ENCODE measurements at places on chromosomes 11 and 22. TPM values are rescaled to one million over a fixed set of nuclear protein-coding genes. Genes with fewer than 3 reads are reported as not detected.

DNA sequence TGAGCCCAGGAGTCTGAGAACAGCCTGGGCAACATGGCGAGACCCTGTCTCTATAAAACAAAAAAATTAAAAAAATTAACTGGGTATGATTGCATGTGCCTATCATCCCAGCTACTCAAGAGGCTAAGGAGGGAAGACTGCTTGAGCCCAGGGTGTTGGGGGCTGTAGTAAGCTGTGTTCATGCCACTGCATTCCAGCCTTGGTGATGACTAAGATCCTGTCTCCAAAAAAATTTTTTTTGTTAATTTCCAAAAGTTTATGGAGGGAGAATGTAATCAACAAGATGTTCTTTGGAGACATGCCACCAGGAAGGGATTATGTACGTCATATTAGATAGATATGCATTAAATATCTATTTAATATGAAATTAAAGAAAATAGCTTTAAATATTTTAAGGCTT lies 267.5 kb downstream of the SBF2 start:
- DNase-seq, result no peak

GRCh38 chr11:33598426-33599069 lies 102.1 kb downstream of the C11orf91 start:
- DNase-seq, result no peak

DNA sequence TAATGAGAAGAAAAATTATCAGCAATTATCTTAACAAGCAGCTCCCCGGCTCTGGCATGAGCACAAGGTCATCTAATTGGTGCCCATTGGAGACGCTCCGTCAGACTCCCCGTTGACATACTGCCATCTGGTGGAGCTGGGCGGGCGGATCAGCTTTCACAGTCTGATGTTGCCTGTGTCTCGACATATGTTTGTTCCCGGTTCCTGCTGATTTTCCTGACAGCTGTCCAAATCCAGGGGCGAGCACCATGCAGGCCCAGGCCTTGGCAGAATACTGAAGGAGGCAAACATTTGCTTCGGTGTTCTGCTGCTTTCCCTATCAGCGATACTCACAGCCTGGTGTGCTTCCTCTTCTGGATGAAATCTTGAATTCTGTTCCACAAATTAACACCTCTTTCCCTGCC lies 43.8 kb upstream of the BARX2 start:
- peak; percentile 81 for DNase-seq

- DNase-seq, result no peak
Observed at GRCh38 chr11:103537904-103538502, 428.8 kb downstream of the DYNC2H1 start.

- no peak for DNase-seq
Observed at GRCh38 chr11:46913484-46913883, 4.9 kb downstream of the LRP4 start.

DNA sequence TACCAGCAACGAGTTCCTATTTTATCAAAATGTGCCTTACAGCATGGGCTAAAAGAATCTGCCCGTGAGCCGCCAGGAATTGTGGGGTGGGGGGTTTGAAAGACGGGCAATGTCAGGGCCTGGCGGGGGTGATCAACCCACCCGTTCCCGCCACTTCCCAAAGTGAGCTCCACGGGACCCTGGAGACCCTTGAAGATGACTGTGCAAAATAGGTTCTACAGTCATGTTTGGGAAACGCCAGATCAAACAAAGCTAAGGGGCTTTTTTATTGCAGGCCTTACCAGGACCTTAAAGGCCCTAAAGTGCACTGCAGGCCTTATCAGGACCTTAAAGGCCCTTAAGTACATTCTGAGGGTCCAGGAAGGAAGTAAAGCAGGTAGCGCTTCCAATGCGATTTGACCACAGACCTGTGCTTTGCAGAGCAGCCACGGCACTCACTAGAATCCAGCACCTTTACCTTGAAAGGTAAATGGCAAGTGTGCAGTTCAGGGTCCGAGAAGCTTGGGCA lies 404.1 kb downstream of the SHANK2 start:
- no peak for DNase-seq

DNA sequence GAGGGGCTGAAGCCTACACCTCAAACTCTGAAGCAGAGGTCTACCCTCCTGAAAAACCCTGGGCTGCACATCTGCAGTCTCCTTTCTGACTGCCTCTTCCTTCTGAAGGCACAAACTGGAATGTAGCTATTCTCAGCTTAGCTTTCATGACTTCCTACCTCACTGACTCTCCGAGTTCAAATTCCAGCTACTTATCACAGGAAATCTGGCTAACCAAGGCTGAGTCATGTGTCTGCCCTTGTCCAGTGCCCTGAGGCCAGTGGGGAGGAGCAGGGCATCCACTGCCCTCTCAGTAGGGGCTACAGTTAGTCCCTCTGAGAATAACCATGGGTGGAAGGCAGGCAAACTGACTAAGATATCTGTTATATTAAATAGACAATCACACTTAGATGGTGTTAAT lies 29.2 kb downstream of the PDGFD start:
- DNase-seq, result no peak

DNA sequence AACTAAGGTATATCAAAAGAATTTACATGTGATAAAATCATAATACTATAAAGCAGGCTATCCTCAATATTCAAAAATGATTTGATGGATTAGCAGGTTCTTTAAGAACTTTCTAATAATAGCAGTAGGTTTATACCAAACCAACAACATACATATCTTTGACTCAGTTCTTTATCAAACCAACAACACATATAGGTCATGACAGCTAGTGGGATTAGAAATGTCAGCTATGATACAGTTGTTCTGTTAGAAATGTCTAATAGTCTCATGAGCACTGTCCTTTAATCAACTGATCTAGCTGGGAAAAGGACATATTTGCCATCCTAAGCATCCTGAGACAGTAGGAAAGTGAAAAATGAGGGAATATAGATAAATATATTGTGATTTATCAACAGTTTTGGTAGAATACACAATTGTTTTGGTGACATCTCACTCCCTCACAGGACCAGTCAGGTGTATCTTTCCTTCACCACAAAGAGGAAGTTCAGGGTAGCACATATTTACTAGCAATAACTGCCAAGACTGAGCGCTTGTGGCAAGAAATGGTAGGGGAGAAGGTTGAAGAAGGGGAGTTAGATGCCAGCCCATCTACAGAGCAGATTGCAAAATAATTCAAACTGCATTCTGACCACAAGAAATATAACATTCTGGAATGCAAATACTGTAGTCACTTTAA lies 90.8 kb upstream of the APOA1 start:
- no peak for DNase-seq

- DNase-seq, result no peak
Observed at GRCh38 chr11:68216171-68216938, 3.3 kb upstream of the KMT5B start.

GRCh38 chr11:100777103-100777502 lies 90.0 kb downstream of the ARHGAP42 start:
- DNase-seq, result no peak

INSC gene
- total RNA-seq, result 1.0 TPM

OR52I2 gene
- not detected for total RNA-seq

CABP7 gene
- total RNA-seq, result not detected

Measured in right cardiac atrium (tissue), 5 donors.